Left ventricle myocardium inferior (tissue), 1 donor: ENCODE measurements at places on chromosomes 1 and 21. TPM values are rescaled to one million over a fixed set of nuclear protein-coding genes. Genes with fewer than 3 reads are reported as not detected.

The ADAM30 gene
- not detected for total RNA-seq

DNA sequence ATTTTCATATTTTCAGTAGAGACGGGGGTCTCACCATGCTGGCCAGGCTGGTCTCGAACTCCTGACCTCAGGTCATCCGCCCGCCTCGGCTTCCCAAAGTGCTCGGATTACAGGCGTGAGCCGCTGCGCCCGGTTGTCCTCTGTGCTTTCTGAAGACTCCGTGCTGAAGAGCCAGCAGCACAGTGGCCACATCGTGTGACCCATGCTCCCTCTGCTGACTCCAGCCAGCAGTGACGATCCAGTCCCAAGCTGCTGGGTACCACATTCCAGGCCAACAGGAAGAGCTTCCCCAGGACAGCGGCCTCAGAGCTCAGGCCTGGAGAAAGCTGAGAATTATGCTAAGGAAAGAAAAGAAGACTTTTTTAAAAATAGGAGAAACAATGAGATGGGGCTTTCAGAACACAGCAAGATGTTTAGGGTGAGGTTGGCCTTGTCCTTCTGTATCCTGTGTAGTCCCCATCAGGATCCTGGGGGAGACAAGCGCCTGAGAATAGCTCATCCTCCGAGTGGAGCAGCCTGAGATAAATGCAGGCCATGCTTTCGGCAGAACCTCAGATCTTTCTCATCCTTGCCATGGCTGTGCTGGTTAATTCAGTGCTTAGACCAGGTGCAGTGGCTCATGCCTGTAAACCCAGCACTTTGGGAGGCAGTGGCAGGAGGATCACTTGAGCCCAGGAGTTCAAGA, 207.1 kb downstream of the SLC35F3 start:
- peak; percentile 33 for DNase-seq

DNA sequence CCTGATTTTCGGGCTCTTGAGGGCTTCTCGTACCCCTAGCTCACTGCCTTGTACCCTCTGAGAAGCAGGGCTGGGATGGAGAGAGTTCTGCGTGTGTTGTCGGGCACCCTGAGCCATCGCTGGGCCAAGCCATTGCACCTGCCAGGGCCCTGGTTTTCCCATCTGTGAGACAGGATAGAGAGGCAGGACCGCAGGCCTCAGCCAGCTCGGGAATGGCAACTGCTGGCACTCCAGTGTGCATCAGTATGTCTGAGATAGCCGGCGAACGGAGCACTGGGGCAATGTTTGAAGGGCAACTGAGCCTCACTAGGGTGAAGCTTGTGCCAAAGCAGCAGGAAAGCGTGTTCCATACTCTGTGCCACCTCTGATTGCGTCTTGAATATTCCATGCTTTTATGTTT, 66.9 kb downstream of the TENT5C start:
- peak; percentile 55 for DNase-seq

The CHIA gene
- not detected for total RNA-seq

- DNase-seq: no peak
These were observed 19.7 kb upstream of the FASLG start for GRCh38 chr1:172638885-172639831.

The GPR25 gene
- not detected for total RNA-seq

The THBS3 gene
- total RNA-seq: 7.2 TPM

GRCh38 chr1:247386687-247387086, 29.3 kb upstream of the NLRP3 start:
- DNase-seq: no peak

DNA sequence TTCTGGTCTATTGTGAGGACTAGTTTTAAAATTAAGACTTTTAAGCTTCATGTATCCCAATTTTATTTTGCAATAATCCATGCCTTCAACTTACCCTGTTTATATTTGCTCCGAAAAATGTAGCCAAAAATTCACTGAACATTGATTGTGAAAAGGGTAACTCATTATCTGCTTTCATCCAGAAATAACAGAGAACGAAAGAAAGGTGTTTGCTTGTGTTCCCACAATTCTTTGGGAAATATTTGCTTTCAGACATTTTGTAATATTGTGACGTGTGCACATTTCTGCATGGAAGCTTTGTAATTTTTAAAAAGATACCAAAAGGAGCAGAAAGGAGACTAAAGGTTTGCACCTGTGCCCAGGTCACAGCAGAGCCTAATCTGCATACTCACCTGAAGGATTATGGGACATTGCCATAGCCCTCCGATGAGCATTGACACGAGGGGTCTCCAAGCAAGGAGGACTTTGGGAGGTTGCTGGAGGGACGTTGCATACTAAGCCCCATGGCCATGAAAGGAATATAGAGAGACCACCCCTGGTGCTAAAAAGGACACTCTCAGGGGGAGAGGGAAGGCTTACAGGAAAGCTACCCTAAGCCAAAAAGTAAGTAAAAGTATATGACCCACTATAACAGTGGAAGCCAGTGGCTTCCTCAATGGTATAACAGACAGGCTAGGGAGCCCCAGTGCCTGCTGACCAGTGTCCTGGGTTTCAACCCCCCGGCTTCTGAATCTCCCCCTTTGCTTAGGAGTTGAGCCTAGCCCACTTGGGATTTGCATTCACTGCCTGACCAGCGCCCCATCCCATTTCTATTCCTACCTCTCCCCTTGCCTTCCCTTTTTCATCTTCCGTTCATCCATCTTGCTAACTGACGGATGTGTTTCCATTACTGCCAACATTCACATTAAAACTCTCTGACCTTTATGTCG, 148.6 kb upstream of the ZC3H12A start:
- DNase-seq: no peak

- DNase-seq: no peak
These were observed 64.6 kb upstream of the RALGPS2 start for GRCh38 chr1:178660461-178660860.

GRCh38 chr1:168598892-168599291, 22.5 kb downstream of the XCL1 start:
- DNase-seq: no peak

DNA sequence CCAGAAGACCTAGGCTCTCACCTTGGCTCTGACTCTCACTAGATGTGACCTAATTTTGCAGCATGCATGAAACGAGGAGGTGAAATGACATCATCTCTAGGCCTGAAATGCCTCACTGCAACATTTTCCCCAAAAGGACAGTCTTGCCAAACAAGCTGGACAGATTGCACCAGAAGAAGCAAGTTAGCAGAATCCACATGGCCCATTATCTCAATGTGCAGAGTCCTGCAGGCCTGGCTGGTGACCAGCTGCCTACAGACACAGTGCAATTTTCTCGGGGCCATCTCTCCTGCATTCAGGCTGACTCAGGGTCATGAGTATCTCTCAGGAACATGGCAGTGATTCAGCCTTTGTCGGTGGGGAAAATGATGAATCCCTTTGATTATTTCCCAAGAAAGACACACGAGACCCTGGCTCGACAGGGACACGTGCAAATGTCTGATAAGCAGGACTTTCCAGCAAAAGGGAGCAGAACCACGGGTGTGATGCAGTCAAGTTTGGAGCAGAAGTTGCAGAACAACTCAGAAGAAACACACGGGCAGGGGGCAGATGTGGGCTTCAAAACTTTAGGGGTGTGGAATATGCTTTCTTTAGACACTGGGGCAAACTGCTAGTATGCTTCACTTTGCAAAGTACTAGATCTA, 38.7 kb downstream of the TRIM67 start:
- no peak for DNase-seq

The POGZ gene
- 37.3 TPM for total RNA-seq

DNA sequence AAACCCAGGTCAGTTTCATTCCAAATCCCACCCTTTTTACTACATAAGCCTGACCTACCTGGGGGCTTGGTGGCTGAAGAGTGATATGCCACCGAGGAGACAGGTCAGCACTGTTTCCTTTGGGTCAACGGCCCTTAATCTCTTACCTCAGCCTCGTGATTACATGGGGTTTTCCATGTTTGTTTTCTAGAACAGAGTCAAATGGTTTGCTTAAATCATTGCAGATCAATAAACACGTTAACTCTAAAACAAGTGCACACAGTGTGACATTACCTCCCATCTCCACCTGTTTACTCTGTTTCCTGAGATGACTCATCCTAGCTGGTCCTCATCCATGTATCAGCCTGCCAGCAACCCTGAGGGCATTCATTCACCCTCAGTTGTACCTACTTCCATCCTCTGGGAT, 40.8 kb upstream of the TP53BP2 start:
- DNase-seq: no peak

The OPTC gene
- not detected for total RNA-seq

The AGMAT gene
- total RNA-seq: not detected

The CNTN2 gene
- 0.58 TPM for total RNA-seq

GRCh38 chr1:198880818-198881597, 242.2 kb downstream of the PTPRC start:
- no peak for DNase-seq

GRCh38 chr1:62321446-62321845, 2.2 kb upstream of the KANK4 start:
- no peak for DNase-seq

The GJC2 gene
- total RNA-seq: 1.0 TPM

The SASS6 gene
- total RNA-seq: 2.1 TPM

DNA sequence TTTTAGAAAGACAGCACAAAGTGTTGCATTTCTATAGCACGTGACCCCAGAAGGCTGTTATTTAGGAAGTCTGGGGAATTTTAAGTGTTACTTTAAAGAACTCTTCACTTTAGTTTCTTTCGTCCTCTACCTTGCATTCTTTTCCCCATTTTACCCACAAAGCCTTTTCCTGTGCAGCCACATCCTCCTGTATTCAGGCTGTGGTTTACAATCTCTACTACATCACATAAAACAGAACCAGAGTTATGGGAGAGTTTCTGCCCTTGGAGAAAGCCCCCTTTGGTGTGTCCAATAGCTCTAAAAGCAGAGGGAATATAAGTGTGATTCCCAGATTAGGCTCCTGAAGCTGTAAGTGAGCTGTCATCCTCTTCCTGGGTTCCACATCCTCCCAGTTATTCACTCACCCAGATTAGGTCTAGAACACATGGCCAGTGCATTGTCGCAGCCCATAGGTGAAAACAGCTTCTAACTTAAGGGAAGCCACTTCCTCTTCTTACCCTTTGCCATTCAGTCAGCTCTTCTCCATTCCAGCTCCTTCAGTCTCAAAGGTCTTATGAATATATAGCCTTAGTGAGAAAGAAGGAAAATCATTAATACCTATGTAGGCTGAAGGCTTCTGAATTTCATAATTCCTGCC, 171.1 kb downstream of the PIGK start:
- DNase-seq: no peak

DNA sequence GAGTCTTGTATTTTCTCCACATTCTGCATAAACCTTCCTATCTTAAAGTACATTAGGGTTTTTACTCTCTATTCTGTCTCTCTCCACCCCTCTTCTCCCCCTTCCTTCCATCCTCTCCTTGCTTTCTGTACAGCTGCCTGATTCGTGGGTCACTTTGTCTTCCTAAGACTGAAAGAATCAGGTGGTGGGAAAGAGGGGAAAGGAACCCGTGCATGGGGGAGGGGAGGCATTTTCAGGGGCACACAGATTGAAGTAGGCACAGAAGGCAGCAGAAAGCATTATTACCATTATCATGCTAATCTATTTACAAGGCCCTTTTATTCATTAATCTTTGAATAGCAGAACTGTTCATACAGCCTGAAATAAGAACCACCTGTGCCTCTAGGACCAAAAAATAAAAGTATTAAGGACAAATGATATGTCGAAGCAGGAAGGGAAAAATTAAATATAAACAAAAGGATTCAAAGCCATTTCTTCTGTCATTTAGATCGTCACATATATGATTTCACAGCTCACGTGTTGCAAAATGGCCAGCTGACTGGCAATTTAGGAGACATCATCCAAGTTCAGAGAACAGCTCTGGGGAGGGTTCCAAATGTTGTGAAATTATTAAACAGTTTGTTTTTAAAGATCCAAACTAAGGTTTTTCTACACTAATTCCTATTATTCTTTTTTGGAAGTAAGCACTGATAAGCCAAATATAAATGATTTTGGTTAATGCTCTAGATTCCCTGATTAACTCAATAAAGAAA, 154.6 kb downstream of the PBX1 start:
- DNase-seq: no peak

The DISC1 gene
- 3.5 TPM for total RNA-seq

GRCh38 chr1:10965546-10966226, 46.8 kb upstream of the TARDBP start:
- DNase-seq: peak; percentile 38

DNA sequence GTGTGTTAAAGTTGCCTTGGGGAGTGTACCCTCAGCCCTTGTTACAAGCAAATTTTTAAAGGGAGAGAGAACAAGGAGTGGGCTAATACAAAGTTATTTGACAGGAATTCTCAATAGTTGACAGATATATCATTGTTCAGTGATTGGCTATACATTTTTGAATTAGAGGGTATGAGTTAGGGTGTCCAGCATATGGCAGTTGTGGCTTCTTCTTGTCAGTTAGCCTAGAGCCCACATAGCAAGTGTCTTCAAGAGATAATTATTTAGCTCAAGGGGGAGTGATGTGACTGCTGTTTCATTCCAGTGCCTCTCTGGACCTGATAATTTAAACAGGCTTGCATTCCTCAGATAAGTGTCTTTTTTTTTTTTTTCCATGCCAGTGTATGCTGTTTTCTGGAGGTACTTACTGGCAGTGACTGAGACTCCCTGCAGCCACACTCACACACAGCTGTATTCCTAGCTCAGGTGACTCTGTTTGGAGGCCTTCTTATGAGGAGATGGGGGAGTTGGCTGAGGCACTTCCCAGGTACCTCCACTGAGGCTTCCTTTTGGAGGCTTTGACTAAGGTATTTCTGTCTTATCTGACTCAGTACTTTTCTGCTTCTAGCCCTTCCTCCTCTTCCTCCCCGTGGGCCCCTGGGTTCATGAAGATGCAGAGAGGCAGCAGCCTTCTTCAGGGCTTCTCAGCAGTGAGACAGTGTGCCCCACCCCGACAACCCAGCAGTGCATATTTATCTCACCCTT, 32.3 kb downstream of the IVNS1ABP start:
- no peak for DNase-seq

The VHLL gene
- not detected for total RNA-seq

The LEPROT gene
- 51.0 TPM for total RNA-seq

DNA sequence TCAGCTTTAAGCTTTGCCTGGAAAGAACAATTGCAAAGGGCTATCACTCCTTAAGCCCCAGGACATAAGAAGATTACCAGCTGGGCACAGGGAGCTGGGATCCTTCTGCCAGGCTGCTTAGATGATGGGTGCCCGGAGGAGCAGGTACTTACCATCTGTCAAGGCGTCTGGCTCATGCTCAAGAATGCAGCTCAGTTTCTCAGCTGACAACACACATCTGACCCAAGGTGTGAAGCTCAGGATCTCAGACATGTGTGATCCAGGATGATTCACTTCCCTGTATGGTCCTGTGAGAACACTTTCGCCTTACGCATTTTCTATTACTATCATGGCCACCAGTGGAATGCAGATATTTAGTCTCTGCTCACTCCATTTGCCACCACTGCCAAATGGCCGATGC, 14.7 kb upstream of the DISC1 start:
- no peak for DNase-seq

The BARHL2 gene
- not detected for total RNA-seq

DNA sequence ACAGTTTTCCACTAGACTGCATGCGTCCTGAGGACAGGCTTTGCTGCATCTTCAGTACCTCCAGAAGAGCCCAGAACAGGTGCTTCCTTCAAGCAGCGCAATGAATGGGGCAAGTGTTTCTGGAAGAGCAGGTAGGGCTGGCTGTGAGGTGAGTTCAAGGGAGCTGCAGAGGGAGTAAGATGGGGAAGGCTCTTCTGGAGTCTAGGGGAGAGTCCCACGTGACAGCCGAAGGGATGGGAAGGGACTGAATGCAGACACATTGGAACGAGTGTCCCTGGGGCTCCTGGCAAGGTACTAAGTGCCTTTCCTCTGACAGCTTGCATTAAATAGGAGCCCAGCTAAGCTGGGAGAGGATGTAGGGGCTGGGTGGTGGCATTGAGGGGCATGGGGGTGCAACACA, 84.2 kb downstream of the FAM78B start:
- no peak for DNase-seq

The SLC1A7 gene
- total RNA-seq: 0.44 TPM

The SPSB1 gene
- total RNA-seq: 17.6 TPM

GRCh38 chr1:147800804-147801203, 40.4 kb upstream of the GJA5 start:
- no peak for DNase-seq
